ENCODE measurements at places on chromosomes 1 and 21.

DNA sequence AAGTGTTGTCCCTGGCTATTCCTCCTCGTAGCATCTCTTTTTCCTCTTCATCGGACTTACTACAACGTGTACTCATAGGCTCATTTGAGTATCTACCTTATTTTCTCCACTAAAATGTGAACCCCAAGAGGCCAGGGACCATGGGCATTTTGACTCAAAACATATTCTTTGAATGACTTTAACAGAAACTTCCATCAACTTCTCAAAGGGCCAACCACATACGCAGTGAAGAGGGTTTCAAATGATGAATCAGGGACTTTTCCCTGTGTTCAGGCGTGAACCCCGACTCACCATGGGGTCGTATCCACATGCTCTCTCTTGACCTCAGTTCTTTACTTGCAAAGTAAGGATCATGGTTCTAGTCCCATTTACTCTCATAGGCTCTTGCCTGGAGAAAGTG, 20.2 kb upstream of the GPR137B start:
- DNase-seq, result no peak

- no peak for DNase-seq
Measured at GRCh38 chr1:23163395-23163794, 5.3 kb downstream of the LUZP1 start.

DNA sequence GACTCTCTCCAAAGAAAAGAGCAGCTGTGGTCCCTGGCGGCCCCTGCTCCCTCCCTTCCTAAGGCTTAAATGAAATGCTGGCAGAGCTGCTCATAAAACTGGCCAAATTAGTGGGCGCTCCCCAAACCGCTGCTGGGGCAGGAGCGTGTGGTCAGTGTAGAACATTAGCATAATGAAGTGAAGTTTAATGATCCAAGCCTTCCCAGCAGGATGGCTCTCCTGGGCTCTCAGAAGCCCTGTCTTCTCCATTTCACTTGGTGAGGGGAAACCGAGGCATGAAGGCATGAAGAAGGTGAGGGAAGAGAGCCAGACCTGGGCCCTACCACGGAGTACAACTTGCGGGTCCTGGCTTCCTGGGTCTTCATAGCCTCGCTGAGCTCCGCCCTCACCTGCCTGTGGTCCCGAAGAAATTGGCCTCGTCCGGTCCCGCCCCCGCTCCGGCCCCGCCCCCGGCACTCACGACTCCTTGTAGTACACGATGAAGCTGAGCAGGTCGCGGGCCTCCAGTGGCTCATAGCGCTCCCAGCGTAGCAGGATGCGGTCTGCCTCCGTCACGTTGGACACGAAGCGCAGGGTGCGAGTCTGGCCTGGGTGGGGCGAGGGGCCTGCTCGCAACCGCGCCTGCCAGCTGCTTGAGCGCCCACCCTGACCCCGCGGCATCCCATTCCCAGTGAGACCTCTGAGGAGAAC, 10.3 kb downstream of the INSRR start:
- peak; percentile 55 for DNase-seq

- no peak for DNase-seq
Measured at GRCh38 chr1:235275223-235275622, 52.8 kb downstream of the ARID4B start.

DNA sequence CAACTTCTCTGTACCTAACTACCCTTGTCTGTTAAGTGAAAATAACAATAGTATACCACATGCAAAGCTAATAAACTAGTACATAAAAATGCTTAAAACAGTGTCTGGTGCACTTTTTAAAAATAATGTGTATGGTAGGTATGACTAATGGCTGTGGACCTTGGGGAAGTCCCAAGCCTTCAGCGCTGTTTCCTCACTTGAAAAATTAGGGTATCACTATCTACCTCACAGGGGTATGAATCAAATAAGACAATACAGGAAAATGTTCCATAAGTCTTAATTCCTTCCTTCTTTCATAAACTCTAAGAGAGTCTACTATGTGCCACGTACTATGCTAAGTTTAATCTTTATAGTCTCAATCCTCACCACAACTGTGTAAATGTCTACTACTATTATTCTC, 32.0 kb downstream of the EGLN1 start:
- no peak for DNase-seq

- DNase-seq, result no peak
Measured at GRCh38 chr1:220994671-220995070, 115.4 kb downstream of the HLX start.

GRCh38 chr1:30652152-30652841, 71.1 kb downstream of the MATN1 start:
- DNase-seq, result no peak

GRCh38 chr1:41562328-41562727, 77.8 kb upstream of the EDN2 start:
- no peak for DNase-seq

GRCh38 chr1:51372561-51372960, 42.2 kb upstream of the TTC39A start:
- DNase-seq, result no peak

GRCh38 chr21:35840197-35840799, 220.0 kb downstream of the SETD4 start:
- no peak for DNase-seq
